ENCODE measurements at places on chromosomes 6 and 20.
A peak's percentile ranks its signal among the peaks of the same experiment; 100 is the strongest.

- peak; percentile 20 for DNase-seq
These were observed 100.1 kb downstream of the MYB start for GRCh38 chr6:135281227-135281626.

GRCh38 chr20:61886721-61887595 lies 178.7 kb downstream of the TAF4 start:
- peak; percentile 10 for DNase-seq

DNA sequence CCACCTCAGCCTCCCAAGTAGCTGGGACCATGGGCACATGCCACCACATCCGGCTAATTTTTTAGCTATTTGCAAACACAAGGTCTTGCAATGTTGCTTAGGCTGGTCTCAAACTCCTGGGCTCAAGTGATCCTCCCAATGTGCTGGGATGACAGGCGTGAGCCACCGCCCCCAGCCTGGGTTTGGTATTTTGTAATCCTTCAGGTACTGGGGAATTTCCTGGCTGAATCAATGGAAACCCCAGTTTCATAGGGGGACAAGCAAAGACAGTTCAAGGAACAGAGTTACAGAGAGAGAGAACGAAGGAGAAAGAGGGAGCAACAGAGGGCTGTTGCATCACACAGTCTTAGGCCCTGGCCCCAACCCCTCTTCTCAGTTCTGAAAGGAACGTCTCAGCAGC lies 35.7 kb downstream of the RAB44 start:
- DNase-seq = no peak

GRCh38 chr20:23641936-23642751 lies 4.4 kb upstream of the CST3 start:
- no peak for DNase-seq

DNA sequence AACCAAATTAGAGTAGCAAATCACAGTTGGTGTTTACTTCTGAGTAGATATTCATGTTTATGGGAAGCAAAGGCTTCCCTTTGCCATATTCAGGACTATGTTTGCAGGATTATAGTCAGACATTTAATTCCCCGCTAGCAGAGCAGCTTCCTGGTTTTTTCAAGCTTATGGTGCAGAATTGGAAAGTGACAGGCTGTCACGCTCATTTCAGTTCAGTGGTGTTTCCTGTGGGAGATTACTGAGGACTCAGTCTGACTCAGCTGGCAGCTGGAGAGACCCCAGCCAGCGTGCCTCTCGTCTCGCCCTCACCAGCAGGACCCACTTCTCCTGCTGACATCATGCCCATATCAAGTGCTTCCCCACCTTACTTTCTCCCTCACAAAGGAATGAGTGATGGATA lies 85.1 kb downstream of the LYRM2 start:
- no peak for DNase-seq

- DNase-seq = no peak
These were observed 299.3 kb downstream of the NRN1 start for GRCh38 chr6:5707281-5708045.

- no peak for DNase-seq
These were observed 14.9 kb downstream of the TREML2 start for GRCh38 chr6:41186031-41186562.
